Activated naive CD4-positive, alpha-beta T cell (primary cell): ENCODE measurements at places on chromosomes 2 and 18.

DNA sequence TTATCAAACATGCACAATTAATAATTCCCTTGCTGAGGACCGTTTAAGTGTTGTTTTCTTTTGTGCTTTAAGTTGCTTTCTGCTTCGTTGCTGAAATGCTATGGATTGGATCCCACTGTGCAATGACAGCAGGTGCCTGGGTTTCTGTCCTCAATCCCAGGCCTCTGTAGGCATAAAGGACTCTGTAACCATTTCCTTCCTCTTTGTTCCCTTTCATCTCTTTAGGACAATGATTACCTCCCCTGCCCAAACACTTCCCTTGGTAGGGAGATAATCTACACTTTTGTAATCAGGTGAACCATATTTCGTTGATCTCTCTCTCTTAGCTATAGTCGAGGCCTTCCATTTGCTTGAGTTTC, 58.6 kb upstream of the LYPD6B start:
- no peak for DNase-seq

- no peak for DNase-seq
These were observed 186.3 kb downstream of the TCF4 start for GRCh38 chr18:55401638-55402191.

DNA sequence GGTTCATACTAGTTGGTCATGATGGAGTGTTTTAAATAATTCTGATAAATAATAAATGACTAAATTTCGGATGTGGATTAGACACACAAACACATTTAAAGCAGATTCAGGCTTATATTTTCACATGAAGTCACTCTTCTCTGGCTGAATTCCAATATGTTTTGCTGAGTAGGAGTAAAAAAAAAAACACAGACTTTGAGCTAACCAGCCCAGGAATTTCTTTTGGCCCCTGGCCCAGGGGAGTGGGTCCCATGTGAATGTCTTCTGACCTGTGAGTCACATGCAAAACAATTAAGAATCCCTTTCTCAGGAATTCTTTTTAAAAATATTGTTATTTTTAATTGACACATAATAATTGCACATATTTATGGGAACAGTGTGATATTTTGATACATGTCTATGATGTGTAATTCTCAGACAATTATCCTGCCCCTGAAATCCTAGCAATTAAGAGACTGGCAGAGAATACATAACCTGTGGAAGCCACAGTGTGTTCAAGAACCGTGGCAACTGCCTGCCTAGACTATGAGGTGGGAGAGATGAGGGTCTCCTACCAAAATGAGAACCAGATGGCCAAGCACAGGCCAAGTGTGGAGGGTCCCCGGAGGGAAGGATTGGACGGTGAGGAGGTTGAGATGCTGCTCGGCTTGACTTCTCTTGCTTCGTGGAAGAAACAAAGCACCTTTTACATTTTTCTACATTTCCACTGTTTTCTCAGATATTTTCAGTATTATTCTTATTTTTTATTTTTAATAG, 236.4 kb downstream of the PIEZO2 start:
- no peak for DNase-seq

DNA sequence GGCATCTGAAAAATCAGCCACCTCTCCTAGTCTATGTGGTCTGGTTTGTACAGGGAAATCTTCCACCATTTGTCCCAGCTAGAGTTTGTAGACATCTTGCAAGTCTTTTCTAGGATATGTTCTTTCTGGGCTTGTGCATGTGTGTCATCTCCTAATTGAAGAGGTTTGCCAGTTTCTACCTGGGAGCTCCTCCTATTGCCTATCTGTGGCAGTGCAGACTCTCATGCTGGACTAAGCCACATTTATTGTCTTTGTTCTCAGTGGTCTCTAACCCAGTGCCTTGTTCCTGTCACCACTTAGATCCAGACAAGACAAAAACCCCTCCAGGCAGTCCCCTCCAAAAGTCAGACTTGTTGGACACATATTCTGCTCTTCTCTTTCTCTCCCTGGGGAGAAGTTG, 72.0 kb upstream of the MRPS9 start:
- DNase-seq, result no peak

GRCh38 chr2:138601458-138602165, 100.0 kb downstream of the SPOPL start:
- DNase-seq, result no peak

DNA sequence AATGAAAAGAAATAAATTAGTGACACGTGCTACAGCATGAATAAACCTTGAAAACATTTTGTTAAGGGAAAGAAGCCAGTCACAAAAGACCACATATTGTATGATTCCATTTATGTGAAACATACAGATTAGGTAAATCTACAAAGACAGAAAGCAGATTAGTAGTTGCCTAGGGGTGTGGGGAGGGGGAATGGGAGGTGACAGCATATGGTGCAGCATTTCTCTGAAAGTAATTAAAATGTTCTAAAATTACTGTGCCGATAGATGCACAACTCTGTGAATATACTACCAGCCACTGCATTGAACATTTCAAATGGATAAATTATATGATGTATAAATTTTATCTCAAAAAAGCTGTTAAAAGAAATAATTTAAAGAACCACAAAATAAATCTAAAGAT, 161.0 kb downstream of the TRIB2 start:
- DNase-seq, result no peak

DNA sequence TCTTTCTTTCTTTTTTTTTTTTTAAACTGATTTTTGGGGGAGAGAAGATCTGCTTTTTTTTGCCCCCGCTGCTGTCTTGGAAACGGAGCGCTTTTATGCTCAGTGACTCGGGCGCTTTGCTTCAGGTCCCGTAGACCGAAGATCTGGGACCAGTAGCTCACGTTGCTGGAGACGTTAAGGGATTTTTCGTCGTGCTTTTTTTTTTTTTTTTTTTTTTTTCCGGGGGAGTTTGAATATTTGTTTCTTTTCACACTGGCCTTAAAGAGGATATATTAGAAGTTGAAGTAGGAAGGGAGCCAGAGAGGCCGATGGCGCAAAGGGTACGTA, 587 bp downstream of the MEIS1 start:
- DNase-seq, result no peak

DNA sequence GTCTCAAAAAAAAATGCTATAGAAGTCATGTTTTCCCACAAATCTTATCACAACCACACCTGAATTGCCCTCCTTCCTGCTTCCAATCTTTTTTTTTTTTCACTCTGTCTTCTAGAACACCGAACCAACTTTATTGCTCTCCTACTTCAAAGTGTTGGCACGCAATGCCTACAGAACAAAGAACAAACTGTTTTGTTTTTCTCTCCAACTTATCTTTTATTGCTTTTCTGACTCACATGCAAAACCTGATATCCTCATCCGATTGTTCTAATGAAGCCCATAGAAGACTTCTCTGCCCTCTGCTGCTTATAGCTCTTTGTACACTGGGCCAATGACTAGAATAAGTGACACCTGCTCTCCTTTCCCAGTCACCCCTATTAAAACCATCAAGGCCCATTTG, 602.8 kb downstream of the EPHA4 start:
- no peak for DNase-seq

DNA sequence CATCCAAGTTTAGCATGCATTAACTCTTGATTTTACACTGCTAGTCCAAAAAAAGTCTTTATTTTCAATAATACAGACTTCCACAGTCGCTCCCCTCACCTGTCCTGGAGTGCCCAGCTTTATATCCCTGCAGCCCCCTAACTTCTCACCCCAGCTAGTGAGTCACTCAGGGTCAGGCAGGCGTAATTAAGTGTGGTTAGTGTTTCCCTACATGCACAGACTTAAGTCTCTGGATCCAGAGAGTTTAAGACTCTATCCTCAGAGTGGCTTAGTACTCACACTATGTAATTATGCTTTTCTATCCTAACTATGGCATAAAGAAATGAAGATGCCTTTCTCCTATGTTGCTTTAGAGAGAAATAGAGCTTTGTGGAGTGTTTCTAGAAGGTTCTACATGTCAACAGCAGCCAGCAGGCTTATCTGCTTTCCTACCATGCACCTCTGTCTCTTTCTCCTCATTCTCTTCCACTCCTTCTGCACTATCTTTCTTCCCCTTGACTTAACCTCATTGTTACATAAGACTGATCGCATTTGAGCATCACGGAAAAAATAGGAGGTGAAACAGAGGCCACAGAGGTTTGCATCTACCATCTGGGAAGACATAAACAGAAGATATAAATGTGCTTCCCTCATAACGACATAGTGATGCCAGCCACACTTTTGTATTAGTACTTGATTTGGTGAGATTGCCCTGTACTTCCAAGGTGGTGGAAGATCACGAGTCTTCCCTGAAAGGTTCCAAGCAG, 34.4 kb upstream of the PMAIP1 start:
- no peak for DNase-seq

GRCh38 chr2:133390156-133390555, 178.1 kb downstream of the NCKAP5 start:
- no peak for DNase-seq

GRCh38 chr2:15367715-15368114, 193.4 kb downstream of the NBAS start:
- no peak for DNase-seq

DNA sequence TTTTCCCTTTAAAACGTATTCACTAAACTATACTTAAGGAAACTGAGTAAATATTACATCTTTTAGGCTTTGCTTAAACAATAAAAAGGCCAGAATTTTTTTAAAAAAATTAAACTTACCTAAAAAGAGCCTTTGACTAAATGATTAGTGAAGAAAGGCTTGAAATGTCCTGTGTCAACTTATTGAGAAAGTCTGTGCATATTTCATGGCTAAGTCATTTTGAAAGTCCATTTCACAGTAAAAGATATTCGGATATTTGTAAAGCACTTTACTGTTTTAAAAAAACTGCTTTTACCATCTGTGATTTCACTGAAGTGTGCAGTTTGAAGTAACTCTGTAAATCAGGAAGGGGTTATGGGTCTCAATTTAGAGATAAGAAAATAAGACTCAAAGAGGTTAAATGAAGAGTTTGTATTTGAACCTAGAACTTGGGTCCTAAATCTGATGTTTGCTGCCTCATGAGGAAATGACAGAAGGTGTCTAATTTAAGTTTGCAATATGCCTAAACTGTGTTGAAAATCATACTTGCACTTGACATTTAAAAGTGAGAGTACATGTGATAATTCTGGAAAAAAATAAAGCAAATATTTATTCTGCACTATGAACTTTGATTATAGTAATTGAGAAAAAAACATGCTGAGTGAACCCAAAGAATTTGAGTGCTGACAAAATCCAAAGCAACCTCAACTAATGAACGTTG, 50.5 kb downstream of the RAB27B start:
- DNase-seq, result no peak

GRCh38 chr18:1585881-1586488, 681.3 kb downstream of the ADCYAP1 start:
- DNase-seq, result no peak

GRCh38 chr2:60525899-60526298, 27.6 kb downstream of the BCL11A start:
- no peak for DNase-seq

- DNase-seq, result no peak
These were observed 5.8 kb downstream of the IL37 start for GRCh38 chr2:112916625-112917247.

DNA sequence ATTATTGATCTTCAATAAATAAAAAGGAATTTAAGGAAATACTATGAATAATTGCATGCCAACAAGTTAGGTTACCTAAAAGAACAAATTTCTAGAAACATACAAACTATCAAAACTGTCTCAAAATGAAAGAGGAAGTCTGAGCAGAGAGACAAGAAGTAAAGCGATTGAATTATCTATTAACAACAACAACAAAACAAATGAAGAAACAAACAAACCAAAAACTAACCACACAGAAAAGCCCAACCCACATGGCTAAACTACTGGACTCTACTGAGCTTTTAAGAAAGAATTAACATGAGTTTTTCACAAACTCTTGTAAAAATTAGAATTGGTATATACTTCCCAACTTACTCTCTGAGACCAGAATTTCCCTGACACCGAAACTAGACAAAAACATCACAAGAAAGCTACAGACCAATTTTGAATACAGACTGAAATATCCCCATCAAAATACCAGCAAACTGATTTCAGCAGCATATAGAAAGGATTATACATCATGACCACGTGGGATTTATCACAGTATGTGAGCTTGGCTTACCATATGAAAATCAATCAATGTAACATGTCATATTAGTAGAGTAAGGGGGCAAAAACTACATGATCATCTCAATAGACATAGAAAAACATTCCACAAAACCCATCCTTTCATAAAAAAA, 16.6 kb upstream of the GALNT1 start:
- no peak for DNase-seq

- no peak for DNase-seq
These were observed 11.1 kb downstream of the OBSL1 start for GRCh38 chr2:219560037-219560892.

GRCh38 chr2:235594041-235594440, 100.2 kb downstream of the AGAP1 start:
- DNase-seq, result no peak

GRCh38 chr2:207935121-207935990, 90.0 kb downstream of the PLEKHM3 start:
- no peak for DNase-seq

DNA sequence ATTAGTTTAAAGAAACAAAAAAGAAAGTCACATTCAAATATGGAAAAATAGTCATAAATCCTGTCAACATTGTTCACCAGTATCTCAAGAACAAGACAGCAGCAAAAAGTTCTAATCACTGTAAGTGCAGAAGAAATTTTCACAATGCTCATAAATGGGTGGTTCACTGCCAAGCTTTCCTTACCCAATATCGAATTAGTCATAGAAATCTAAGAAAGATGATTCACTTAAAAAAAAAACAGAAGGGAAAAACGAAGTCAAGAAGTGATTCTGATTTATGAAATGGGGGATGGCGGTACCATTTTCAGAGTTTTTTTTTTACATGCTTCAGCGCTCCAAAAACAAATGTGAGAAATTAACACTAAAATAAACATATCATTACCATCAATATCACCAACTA, 156.7 kb downstream of the EXOC6B start:
- DNase-seq, result no peak

- no peak for DNase-seq
These were observed 20.4 kb upstream of the DOK6 start for GRCh38 chr18:69380324-69380723.

- DNase-seq, result no peak
These were observed 54.7 kb downstream of the SERPINB7 start for GRCh38 chr18:63829886-63830285.

- no peak for DNase-seq
These were observed 184.3 kb downstream of the SH3BP4 start for GRCh38 chr2:235135990-235136561.

DNA sequence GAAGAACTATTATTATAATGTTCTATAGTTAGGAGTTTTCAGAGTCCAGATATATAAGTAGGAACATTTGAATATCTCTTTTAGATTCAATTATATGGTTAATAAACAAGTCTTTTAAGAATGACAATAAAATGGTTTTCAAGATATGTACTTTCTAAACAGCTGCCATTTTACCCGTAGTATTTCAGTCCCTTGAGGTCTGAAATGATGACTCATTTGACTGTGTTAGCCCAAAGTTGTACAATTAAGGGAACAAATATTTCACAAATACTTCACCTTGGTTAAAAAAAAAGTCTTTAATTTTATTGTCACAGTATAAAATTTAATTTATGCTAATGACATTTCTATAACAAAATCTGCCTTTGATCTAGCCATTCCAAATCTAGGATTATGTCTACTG, 91.6 kb upstream of the TANK start:
- DNase-seq, result no peak
